Esophagus squamous epithelium (tissue), 5 donors: ENCODE measurements at places on chromosomes 6 and 20. TPM values are rescaled to one million over a fixed set of nuclear protein-coding genes. Genes with fewer than 3 reads are reported as not detected.

The HLA-DQA1 gene
- total RNA-seq, result 9.0 TPM

DNA sequence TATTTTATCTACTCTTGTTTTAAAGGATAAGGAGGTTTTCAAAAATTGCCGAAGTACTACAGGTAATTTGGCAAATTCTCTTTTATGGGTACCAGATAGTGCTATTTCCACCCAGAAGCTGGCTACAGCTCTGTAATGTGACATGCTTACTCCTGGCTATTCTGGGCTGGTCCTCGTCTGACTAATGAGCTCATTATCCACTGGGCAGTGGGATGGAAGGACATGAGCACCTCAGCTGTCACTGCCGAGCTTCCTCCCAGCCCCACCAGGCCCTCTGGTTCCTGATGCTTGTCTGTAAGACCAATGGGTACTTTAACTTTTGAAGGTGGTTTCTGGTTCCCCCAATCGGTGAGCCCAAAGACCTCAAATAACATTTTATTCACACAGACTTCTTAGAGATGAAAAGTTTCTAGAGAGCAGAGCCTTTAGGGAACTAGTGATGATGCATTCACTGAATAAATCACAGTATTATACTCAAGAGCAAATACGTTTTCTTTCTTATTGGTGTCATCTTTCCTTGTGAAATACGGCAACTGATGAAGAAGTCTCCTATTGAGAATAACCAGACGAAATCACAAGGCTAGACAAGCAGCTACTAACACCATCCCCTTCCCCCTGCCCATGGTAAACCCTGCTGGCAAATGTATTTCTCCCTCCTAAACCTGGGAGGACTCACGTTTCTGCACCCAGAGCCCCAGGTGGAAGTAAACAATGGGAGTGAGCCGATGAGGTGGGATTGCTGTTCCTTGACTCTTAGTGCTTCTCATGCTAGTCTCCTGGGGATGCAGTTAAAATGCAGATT lies 80.8 kb downstream of the SLC22A3 start:
- no peaks in the 10 kb centered on the region for H3K27me3 ChIP-seq
- H3K27ac ChIP-seq, result peak overlapping the region; percentile 50
- H3K36me3 ChIP-seq, result no peaks in the 10 kb centered on the region
- no peak for DNase-seq
- H3K4me3 ChIP-seq, result no peak overlapping the region
- peaks cover 40% of the 10 kb centered on the region for H3K4me1 ChIP-seq

The CPNE5 gene
- 1.2 TPM for total RNA-seq

The TSPYL4 gene
- 7.3 TPM for total RNA-seq

DNA sequence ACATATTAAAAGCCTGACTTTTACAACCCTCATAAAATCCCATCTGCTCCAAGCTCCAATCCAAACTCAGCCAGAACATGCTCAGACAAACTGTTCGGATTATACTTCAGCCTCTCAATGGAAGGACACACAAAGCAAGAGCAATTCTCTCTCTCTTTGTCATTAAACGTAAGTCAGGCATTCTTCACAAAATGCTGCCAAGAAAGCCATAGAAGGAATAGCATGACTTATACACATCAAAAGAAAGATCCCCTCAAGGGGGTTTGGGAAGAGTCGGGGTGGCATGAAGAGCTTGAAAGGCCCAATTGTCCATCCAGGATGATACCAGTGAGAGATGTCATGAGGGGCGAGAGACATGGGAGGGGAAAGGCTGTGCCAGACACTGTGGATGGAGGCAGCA lies 268.9 kb downstream of the PREX1 start:
- H3K27me3 ChIP-seq, result peaks cover 39% of the 10 kb centered on the region
- no peaks in the 10 kb centered on the region for H3K4me1 ChIP-seq
- DNase-seq, result no peak
- no peaks in the 10 kb centered on the region for H3K36me3 ChIP-seq

DNA sequence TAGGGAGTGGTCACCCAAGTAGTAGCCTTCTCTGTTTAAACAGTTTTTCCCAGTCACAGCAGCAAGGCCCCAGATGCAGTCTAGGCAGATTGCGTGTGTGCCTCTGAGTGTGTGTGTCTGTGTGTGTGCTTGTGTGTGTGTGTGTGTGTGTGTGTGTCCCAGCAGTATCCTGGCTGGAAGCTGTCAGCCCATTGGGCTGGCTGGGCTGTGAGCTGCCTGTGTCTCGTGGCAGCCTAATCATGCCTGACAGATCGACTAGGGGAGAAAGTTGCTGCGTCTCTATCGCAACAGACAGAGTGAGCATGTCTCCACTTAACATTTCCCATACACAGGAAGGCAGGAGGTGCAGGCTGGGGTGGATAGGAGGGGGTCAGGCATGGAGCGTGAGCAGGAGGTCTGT lies 42.9 kb upstream of the LRFN2 start:
- DNase-seq, result no peak
- H3K27me3 ChIP-seq, result peaks cover 39% of the 10 kb centered on the region
- H3K36me3 ChIP-seq, result no peaks in the 10 kb centered on the region
- H3K27ac ChIP-seq, result no peak overlapping the region
- H3K4me1 ChIP-seq, result no peaks in the 10 kb centered on the region
- no peak overlapping the region for H3K4me3 ChIP-seq

GRCh38 chr6:32658268-32658897 lies 8.1 kb downstream of the HLA-DQB1 start:
- no peak overlapping the region for H3K4me3 ChIP-seq
- H3K36me3 ChIP-seq, result no peaks in the 10 kb centered on the region
- H3K27me3 ChIP-seq, result no peaks in the 10 kb centered on the region
- DNase-seq, result no peak
- H3K4me1 ChIP-seq, result no peaks in the 10 kb centered on the region
- H3K27ac ChIP-seq, result no peak overlapping the region

The ATP9A gene
- total RNA-seq, result 28.2 TPM
